ENCODE measurements at places on chromosomes 2 and 18.

DNA sequence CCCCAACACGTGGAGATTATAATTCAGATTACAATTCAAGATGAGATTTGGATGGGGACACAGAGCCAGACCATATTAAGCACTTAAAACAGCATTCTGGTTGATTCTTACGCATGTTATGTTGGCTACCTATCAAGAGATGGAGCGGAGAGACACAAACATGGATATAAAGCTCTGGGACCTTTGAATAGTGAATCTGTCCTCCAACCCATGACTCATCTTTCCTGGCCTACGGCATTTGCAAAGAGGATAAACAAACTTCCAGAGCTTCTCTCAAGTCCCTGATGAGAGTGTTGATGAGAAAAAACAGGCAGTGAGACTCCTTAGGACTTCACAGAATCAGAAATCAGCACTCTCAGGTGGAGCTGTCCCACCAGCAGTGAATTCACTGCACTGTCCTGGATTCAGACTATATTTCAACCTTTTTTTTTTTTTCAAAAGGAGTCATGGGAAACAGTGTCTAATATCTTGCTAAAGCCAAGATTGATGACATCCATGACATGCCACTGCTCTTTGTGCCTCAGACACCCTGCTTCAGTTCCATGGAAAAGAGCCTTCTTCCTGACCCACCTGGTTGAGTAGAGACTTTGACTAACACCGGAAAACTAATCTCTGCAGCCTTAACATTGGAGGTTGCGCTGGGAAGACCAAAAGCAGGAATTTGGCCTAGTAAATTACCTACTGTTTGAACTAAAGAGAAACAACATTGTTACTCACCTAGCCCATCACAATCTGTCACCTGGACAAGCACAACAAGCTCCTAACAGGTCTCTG lies 62.1 kb upstream of the NPAS2 start:
- no peak for DNase-seq

GRCh38 chr2:214006601-214007000 lies 404.3 kb upstream of the VWC2L start:
- DNase-seq, result no peak

GRCh38 chr2:198913394-198914152 lies 544.2 kb downstream of the SATB2 start:
- no peak for DNase-seq

DNA sequence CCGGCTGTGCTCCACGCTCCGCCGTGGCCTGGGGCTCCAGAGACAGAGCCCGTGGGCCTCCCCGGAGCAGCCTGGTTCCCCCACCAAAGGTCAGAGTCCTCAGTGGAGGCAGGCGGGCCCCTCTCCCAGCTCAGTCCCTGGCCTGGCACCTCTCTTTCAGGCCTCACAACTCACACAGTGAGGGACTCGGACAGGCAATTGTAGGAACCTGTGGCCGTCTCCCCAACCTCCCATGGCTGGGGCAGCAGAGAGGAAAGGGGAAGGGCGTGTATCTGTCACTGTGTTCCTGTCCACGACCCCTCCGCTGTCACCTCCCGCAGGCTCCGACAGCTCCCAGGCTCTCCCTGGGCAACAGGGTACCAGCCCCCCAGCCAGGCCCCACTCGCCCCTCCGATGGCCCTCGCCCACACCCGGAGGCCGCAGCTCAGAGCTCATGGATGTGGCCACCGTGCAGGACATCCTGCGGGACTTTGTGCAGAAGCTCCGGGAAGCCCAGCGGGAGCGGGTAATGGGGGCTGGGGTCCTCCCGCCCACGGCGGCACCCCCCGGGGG lies 32.4 kb upstream of the SNED1 start:
- DNase-seq, result no peak

DNA sequence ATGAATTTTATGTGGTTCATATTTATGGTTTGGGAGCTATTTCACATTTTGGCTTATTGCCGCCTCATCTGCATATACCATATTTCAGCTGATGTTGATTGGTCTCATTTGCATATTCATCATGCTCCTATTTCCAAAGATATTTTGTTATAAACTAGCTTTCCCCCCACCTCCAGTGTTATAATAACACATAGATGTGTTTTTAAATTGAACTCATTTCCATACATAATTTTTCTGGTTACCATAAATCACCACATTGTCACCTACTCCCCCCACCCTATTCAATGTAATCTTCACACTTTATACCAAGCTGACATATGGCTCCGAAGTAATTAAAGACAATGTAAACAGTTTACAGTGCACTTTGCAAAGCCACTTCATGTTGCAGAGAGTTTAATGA lies 101.2 kb downstream of the FSHR start:
- DNase-seq, result no peak

Data from T47D (cell line).